ENCODE measurements at places on chromosomes 6 and 20. TPM values are rescaled to one million over a fixed set of nuclear protein-coding genes. Genes with fewer than 3 reads are reported as not detected.
A peak's percentile ranks its signal among the peaks of the same experiment; 100 is the strongest.

- no peak for DNase-seq
Measured at GRCh38 chr6:89485320-89485719, 52.4 kb downstream of the ANKRD6 start.

DNA sequence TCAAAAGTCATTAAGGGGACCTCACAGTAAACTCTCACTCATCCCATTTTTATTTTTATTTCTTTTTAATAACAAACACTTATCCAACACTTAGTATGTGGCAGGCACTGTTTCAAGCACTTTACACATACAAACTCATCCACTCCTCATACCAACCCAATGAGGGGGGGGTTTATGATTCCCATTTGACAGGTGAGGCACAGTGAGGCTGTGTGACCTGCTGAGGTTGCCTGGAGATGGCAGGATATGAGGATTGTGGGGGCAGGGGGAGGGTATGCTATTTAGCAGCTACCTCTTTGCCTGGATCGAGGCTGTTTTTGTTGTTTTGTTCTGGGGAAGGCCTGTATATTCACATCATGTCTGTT is 219.8 kb downstream of the KIF16B start:
- no peak for DNase-seq

DNA sequence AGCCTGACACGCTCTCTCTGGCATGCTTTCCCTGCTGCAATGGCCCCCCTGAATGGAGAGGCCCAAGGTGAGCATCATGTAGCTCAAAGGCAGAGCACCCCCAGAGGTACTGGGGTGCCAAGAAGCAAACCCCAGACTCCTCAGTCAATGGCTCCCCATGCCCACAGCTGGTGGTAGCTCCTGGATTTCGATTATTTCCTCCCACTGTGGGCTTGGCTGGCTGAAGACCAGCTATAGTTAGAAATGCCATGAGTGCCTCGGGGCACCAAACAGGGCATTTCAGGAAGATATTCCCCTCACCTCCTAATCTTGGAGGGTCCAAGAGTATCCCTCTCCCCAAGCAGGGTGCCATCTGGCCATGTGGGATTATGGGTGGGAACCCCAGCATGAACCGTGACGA is 16.8 kb downstream of the MAP1LC3A start:
- no peak for DNase-seq

GRCh38 chr20:40304119-40304613 is 384.9 kb downstream of the MAFB start:
- DNase-seq, result no peak

GRCh38 chr6:83097204-83097603 is 29.7 kb downstream of the DOP1A start:
- peak; percentile 58 for DNase-seq

- DNase-seq, result no peak
Measured at GRCh38 chr6:164409309-164410009, 899.9 kb downstream of the C6orf118 start.

- peak; percentile 6 for DNase-seq
Measured at GRCh38 chr6:127520066-127520465, 931 bp upstream of the MTCL3 start.

DNA sequence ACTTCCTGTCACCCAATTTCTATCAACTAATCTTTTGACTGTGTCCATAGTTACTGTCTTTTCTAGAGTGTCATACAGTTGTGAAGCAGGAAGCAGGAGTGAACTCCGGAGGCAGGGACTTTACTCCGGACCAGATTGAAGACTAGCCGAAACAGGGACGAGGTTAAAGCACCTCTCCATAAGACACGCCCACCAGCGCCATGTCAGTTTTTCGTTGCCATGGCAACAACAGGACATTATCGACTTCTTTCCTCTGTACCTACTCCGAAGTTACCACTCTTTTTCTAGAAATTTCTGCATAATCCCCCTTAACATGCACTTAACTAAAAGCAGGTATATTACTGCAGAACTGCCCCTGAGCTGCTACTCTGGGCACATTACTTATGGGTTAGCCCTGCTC is 25.2 kb downstream of the TRIM38 start:
- DNase-seq, result no peak

DNA sequence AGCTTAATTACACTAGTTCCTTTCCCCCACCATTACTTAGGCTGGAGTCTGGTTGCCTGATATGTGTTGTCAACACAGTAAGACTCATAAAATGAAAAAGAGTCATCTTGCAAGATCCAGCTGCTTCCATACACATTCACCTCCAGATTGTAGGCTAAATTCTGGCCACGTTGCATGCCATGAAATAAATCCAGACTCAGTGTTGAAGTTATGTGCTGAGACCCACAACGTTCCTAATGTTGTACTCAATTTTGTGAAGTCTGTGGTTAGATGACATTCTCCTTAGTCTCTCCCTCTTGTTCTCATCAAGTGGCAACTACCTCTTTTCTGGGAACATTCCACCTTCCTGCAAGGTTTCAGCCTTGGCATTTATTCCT is 212.3 kb downstream of the LMBRD1 start:
- DNase-seq, result peak; percentile 39

GRCh38 chr6:137811916-137812553 is 55.0 kb upstream of the TNFAIP3 start:
- DNase-seq, result no peak

DNA sequence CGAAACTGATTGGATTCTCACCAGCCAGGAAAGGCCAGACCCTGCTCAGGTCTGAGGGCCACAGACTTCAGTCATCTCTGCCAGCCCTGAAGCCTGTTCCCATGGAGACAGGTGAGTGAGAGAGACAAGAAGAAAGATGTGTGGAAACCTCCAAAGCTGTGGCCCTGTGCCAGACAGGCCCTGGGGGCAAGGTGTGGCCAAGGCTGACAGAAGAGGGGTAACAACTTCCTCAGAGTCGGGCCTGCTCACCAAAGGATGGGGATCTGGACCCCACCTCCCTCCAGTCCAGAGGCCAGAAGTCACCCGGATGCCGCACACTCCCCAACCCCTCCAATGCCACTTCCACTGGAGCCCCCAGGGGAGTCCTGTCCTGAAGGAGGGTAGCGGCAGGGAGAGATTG is 73.6 kb downstream of the MDGA1 start:
- DNase-seq, result no peak

DNA sequence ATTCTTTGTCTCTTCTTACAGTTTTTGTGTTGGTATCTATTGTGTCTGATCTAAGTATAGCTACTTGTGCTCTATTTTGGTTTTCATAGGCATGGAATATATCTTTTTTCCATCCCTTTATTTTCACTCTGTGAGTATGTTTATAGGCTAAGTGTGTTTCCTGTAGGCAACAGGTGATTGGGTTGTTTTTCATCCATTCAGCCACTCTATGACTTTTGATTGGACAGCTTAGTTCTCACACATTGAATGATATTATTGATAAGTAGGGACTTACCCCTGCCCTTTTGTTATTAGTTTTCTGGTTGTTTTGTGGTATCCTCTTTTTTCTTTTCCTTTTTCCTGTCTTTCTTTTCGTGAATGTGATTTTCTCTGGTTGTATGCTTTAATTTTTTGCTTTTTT is 67.9 kb downstream of the MLIP start:
- no peak for DNase-seq

GRCh38 chr20:50663095-50663821 is 28.1 kb downstream of the RIPOR3 start:
- no peak for DNase-seq

DNA sequence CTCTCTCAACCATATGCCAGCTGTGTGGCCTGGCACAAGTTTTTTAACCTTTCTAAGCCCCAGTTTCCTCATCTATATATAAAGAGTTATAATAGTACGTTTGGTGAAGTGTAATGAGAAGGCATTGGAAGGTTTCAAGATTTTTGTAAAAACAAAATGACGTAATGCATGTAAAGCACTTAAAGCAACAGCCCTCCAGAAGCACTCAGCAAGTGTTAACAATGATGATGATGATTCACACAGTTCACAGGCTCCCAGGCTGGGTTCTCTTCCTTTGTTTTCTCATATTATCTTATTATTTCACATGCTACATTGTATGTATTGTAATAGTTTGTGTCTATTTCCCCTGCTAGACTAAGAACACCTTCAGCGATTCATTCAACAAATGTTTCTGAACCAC is 6.2 kb downstream of the CEP250 start:
- DNase-seq, result peak; percentile 29

- no peak for DNase-seq
Measured at GRCh38 chr6:414447-414846, 22.9 kb downstream of the IRF4 start.

- DNase-seq, result no peak
Measured at GRCh38 chr6:73734832-73735453, 38.9 kb downstream of the CD109 start.

DNA sequence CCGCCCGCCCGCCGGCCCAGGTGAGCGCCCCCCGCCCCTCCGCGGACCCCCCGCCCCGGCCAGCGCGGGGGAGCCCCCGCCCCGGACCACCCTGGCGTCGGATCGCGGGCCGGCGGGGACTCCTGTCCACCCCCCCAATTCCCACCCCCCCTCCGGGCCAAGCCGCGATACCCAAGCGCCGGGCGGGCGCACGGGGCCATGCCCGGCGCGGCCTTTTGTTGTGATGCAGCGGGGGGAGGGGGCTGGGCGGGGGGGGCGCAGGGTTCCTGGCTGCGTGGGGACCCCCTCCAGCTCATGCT is 245 bp downstream of the SRC start:
- DNase-seq, result no peak

GRCh38 chr6:169991031-169991390 is 239.6 kb downstream of the ERMARD start:
- no peak for DNase-seq

DNA sequence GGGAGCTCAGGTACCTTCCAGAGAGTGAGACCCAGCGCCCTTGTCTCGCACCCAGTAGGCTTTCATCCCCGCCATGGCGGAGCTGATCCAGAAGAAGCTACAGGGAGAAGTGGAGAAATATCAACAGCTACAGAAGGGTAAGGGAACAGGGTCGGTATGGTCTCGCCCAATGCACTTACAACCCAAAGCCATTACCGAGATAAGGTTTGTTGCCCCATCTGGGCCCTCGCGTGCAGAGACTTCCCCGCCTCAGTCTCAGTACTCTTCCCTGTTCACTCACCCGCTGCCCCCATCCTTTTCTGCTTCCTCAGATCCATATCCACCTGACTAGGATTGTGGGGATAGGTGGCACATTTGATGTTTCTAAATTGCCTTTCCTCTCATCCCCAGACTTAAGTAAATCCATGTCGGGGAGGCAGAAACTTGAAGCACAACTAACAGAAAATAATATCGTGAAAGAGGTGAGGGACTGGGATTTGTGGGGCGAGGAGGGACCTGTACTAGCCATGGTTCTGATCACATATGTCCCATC is 449 bp downstream of the PFDN6 start:
- no peak for DNase-seq

DNA sequence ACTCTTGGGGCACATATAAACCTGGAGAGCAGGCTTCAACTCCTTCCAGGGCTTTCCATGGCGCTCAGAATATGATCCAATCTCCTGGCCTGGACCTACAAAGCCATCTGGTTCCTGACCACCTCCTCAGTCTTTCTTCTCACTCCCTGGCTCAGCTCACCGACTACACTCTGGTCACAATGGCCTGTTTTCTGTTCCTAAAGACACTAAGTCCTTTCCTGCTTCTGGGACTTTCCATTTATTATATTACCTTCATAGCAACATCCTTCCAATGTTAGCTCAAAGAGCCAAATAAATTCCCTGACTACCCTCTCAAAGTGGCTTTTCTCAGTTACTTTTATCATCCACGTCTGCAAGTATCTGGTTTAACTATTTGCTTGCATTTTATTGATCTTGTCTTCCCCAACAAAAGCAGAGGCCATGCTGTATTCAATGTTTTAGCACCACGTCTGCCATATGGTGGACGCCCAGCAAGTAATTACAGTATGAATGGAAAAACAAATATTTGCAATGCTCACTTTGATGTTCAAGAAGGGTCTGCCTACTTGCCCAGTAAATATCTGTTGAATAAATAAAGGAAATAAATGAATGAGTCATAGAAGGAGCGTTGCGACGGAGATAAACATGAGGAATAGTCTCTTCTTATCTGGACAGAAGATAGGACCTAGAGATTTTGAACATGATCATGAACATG is 328.4 kb downstream of the ESR1 start:
- DNase-seq, result no peak

- no peak for DNase-seq
Measured at GRCh38 chr6:159481897-159482296, 211.1 kb downstream of the SOD2 start.

DNA sequence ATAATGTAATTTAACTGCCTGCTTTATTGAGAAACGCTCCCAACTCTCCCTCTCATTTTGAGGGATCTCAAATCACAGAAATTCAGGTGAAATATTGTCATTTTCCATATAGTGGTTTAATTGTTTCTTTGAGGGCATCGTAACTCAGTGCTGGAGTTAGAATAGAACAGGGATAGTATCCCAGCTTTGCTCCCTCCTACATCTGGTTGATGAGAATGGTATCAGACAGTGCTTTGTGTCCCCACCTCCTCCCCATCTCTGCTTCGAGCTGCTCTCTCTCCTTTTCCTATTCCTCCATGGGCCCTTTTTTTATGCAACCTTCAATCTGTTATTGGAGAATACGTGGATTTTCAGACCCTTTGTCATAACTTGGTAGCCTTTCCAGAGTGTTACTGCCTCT is 41.2 kb upstream of the REV3L start:
- no peak for DNase-seq

ZSCAN31 gene
- 1.1 TPM for total RNA-seq

MYT1 gene
- not detected for total RNA-seq

ESR1 gene
- total RNA-seq, result 0.05 TPM

LY6G6D gene
- total RNA-seq, result not detected

CALHM5 gene
- total RNA-seq, result 1.8 TPM

WFDC10B gene
- total RNA-seq, result not detected

COL11A2 gene
- total RNA-seq, result 1.3 TPM

ULBP2 gene
- total RNA-seq, result 7.3 TPM

Data from astrocyte (in vitro differentiated cells and primary cell).